ENCODE measurements at places on chromosomes 3 and 15.

GRCh38 chr3:195897853-195898415, 10.4 kb downstream of the TNK2 start:
- no peak for DNase-seq

GRCh38 chr3:121985846-121986245, 36.2 kb downstream of the ILDR1 start:
- DNase-seq = no peak

DNA sequence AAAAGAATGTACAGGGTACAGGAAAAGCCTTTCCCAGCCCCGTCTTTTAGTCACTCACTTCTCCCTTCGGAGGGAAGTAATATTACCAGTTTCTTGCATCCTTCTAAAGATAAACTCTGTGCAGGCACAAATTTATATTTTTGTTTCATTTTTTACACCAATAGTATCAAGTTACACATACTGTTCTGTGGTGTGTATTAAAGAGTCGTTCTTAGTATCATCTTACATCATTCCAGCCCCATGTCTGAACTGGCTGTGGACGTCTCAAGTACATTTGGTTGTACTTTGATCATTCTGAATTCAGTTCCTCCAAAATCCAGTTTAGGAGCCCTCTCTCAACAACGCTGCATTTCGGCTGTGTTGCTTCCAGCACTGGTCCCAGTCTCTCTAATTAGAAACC, 68.7 kb downstream of the LMLN start:
- DNase-seq = no peak

DNA sequence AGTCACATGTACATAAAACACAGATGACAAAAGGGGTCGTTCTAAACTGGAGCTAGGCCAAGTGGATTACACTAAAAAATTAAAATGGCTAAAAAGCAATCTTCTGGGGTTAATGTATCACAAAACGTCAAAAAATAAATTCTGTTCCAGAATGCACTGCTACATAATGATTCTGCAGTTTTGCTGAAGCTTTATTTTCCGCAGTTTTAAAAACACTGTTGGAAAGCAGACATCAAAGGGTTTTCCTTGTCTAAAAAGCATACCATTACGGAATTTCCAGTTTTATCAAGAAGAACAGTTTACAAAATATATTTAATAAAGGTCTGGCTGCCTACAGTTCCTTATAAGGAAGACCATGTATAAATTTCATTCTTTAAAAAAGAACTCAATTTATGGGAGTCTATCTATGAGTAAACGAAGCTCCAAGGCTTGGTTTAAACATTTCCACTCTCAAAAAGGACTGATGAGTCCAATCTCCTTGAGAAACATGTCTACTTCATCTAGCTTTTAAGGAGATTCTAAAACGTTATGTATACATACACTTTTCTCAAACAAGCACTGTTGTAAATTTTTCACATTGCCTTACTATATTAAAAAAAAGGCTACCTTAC, 1.3 kb downstream of the DMXL2 start:
- DNase-seq = no peak

DNA sequence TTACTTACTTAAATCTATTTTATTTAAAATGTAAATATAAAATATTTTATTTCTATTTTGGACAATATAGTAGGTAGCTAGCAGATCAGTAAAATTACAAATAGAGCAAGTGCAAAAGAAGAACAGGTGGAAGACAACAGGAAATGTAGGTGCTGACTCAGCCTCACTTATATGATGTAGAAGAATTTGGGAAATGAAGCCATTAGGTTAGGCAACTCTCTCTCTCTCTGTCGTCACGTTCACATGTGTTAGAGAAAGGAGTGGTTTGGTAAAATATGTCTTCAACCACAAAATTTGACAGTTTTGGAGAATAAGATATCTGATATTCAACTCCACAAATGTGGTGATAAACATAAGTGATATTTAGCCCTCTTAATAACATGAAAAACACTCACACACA, 532.5 kb upstream of the KCNMB2 start:
- DNase-seq = no peak

GRCh38 chr3:64509206-64509605, 178.6 kb downstream of the ADAMTS9 start:
- no peak for DNase-seq

GRCh38 chr15:89845305-89845893, 30.7 kb upstream of the ANPEP start:
- DNase-seq = no peak

DNA sequence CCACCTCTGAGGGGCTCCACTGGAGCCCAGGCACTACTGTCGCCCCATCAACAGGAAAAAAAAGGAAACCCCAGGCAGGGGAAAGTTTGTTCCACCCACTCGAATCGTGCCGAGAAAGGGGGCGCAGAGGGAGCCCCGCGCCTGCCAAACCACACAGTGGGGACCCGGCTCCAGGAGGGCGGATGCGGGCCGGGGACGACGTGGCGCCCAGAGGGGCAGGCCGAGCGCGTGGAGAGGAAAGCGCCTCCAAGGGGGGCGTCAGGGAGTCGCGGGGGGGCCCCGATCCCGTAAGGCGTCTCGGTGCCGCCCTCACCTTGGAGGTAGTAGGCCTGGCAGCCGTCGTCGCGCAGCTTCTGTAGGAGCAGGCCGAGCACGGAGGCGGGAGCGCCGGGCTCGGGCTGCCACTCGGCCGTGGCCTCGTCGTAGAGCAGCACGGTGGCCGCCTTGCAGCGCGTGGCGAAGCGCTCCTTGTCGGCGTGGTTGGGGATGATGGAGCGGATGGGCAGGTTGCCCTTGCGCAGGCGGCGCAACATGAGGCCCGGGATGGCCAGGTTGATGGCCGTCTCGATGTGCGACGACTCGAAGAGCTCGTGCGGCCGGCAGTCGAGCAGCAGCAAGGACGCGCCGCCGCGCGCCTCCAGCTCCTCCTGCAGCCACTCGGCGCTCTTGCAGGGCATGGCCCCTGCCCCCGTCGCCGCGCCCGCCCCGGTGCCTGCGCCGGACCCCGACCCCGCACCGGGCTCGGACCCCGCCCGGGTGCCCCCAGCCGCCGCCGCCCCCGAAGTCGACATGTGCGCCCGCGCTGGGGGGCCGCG, 627 bp downstream of the DUSP7 start:
- no peak for DNase-seq
